ENCODE measurements at places on chromosomes 7 and 10.

GRCh38 chr7:22849662-22850061 is 27.0 kb upstream of the TOMM7 start:
- no peak for DNase-seq

DNA sequence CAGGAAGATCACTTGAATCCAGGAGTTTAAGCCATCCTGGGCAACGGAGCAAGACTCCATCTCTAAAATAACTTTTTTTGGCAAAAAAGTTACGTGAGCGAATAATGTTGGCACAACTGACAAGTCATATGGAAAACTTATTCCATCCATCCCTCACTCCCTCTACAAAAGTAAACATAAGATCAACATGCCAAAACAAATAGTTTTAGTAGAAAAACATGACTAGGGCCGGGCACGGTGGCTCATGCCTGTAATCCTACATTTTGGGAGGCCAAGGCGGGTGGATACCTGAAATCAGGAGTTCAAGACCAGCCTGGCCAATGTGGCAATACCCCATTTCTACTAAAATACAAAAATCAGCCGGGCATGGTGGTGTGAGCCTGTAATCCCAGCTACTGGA is 25.6 kb downstream of the SLC25A16 start:
- no peak for DNase-seq

GRCh38 chr7:107818622-107819021 is 15.6 kb upstream of the SLC26A3 start:
- DNase-seq, result no peak

- DNase-seq, result no peak
Observed at GRCh38 chr10:73494877-73495225, 973 bp downstream of the PPP3CB start.

GRCh38 chr7:98991141-98991540 is 112.8 kb downstream of the TRRAP start:
- no peak for DNase-seq

DNA sequence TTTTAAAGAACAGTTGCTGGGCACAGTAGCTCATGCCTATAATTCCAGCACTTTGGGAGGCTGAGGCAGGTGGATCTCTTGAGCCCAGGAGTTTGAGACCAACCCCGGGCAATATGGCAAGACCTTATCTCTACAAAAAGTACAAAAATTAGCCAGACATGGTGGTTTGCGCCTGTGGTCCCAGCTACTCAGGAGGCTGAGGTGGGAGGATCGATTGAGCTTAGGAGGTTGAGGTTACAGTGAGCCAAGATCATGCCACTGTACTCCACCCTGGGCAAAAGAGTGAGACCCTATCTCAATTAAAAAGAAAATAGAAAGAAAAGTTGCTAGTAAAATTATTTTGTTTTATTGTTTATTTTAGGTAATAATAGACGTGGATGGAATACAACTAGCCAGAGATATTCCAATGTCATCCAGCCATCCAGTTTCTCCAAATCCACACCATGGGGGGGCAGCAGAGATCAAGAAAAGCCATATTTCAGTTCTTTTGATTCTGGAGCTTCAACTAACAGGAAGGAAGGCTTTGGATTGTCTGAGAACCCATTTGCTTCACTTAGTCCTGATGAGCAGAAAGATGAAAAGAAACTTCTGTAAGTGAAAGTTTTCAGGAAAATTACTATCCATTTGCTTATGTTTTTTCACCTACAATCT is 3.0 kb downstream of the NUP42 start:
- no peak for DNase-seq

Measured in right kidney (tissue), 9 donors.